Caudate nucleus (tissue), 63 donors: ENCODE measurements at places on chromosomes 5 and 9.
A peak's percentile ranks its signal among the peaks of the same experiment; 100 is the strongest.

GRCh38 chr9:123368023-123368422 lies 12.0 kb downstream of the CRB2 start:
- DNase-seq: no peak

DNA sequence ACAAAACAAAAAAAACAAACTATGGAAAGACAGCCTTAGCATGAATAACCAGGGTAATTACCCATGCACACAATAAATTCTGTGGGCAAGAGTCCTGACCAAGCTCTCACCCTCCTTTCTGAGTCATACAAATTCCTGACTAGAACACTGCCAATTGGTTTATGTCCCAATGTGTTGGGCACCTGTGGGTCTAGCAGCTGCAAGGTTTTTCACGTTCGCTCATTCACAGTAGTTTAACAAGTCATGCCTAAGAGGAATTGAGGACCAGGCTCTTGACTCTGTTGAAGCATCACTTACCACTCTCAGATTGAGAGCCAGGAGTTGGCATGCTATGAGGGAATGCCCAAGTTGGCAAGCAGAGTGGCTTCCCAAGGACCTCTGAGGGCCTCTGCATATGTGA lies 205.5 kb upstream of the SLC24A2 start:
- no peak for DNase-seq

DNA sequence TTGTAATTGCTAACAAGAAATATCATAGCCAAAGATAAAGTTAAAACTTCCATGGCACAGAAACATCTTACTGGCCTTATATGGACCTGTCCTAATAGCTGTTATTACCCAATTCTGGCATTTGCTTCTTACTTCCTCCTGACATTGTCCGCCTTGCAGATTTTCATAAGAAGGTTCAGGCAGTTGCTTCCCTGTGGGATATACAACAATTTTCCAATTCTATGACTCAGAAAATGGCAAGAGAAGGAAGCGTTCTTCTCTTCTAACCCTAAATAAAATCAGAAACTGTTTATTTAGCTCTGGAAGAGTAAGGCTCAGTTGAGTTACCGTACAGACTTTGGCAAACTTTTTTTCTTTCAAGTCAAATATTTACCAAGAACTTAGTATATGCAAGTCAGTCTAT lies 1.7 kb downstream of the PRKAA1 start:
- no peak for DNase-seq

GRCh38 chr5:166050531-166050930 lies 2240.9 kb upstream of the WWC1 start:
- no peak for DNase-seq

GRCh38 chr5:138482638-138483037 lies 17.4 kb downstream of the EGR1 start:
- DNase-seq: no peak

- DNase-seq: no peak
Observed at GRCh38 chr5:134659456-134659855, 10.9 kb downstream of the SEC24A start.

GRCh38 chr5:160961038-160961437 lies 109.0 kb upstream of the ATP10B start:
- no peak for DNase-seq

DNA sequence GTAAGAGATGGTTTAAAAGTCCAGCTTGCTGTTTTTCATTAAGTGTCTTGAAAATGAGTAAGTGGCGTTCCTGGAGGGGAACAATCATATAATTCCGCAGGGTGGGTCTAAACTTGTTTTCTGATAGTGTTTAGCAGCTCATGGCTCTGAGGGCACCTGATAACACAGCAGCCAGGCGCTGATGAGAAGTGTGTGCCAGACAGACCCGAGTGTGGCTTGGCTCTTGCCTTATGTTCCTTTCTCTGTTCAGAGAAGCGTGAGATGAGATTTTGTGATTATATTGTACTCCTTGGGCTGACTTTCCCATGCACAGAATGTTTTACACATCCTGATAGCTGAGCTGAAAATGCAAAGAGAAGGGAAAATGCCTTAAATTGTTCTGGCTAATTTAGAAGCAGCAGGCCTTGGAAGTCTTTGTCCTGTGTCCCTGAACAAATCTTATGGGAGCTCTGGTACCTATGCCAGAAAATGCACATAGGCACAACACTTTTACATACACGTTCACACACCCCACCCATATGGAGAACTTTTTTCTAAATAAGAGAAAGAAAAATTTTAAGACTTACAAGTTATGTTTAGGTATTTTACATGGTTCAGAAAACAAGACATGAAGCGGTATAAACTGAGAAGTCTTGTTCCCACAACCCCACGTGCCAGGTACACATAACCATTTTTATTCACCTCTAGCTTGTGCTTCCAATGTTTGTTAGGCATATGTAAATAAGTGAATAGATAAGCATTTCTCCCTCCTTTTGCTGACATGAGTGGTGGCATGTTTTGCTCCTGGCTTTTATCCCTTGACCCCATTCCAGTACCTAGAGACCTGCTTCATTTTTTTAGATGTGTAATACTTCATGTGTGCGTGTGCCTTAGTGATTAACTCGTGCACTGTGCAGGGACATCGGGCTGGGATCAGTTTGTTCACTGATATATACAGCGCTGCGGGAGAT lies 152.2 kb upstream of the OTULINL start:
- DNase-seq: no peak

- DNase-seq: no peak
Observed at GRCh38 chr5:149799965-149800516, 69.9 kb downstream of the PPARGC1B start.

DNA sequence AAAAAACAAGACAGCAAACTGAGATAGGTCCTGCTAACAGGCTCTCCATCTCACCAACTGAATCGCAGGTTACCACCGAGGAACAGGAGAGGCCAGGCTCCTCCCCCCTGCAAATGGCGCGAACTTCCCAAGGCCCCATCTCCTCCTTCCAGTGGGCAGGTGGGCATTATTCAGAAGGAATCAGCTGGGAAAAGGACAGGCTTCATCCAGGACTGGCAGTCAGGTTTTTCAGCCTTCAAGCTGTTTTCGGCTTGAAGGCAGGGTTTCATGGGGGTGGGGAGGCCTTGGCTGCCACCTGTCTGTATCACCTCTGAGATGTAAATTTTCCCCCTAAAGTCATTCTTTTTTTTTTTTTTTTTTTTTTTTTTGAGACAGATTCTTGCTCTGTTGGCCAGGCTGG lies 79.4 kb downstream of the SFXN1 start:
- no peak for DNase-seq

DNA sequence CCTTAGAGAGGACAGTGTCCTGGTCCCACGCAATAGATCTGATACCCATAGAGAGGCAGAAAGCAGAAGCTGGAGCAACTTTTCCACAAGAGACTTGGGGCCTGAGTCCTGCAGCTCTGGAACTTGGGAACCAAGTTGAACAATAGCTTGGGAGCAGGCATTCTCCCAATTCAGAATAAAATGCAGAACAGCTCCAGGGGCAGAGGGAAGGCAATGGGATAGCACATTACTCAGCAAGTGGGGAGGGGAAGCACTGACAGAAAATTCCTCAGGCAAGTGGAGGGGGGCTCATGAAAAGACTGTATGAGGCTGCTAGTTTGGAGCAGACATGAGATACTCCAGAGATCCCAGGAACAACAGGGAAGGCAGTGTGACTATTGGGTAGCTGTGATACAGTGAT lies 513.6 kb downstream of the HINT1 start:
- no peak for DNase-seq

- DNase-seq: no peak
Observed at GRCh38 chr9:79210541-79211243, 361.1 kb upstream of the TLE4 start.

DNA sequence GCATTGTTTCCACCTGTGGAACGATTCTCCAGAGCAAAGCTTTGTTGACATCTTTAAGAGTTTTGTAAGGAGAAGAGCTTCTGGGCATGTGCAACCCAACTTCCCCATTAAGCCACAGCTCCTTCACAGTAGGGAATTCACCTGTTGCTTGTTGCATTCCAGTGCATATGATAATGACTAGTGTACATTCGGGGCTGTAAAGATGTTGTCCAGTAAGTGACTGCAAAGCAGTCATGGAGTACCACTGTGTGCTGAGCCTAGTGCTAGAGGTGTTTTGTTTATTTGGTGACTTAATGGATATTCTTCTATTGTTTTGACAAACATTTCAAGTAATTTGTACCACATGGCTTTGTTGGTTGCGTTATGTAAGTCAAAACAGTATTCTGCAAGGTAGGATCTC lies 12.8 kb downstream of the UGCG start:
- DNase-seq: no peak

DNA sequence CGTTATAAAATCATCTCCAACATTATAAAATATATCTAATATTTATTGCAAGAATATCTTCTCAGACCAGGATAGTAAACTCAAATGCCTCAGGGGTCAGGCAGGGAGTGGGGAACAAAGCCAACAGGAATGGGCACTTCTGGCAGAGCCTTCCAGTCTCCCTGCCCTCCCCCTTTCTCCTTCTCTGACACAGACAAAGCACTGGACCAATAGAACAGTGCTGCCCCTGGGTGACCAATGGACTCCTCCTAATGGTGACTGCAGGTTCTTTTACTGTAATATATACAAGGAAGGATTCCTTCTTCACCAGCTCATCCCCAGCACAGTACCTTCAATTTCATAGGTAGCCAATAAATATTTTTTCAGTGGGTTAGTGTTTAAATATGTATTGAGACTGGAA lies 31.1 kb upstream of the MAMDC2 start:
- no peak for DNase-seq

DNA sequence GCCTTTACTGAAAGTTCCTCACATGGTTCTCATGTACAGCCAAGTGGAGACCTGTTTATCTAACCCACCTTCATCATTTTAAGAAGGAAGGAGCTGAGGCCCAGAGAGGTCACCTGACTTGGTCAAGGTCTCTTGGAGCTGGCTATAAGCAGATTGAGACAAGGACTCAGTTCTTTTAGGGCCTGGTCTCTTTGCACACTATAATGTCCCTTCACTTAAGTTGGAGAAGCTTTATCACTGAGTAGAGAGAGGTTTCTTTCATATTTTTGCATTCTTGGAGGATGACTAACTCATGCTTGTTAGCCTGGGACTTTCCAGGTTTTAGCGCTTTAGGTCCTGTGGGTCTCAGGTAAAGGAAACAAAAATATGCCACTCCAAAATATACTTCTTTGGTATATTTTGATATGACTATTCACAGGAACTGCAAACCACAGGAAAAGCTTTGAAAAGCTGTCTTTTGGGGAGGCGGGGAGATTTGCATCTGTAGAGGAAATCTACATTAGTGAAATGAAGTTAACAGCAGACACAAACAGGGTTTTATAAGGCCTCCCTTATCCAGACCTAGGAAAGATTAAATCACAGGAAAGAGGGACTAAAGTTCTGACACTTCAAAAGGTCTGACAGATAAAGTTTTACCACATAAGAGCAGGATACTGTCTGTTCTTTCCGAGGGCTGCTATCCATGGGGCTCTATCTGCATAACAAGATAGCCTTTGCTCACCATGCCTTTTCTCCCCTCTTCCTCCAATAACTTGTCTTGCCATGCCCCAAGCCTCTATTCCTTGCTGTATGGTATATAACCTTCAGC lies 95.8 kb upstream of the ANKRD55 start:
- no peak for DNase-seq

DNA sequence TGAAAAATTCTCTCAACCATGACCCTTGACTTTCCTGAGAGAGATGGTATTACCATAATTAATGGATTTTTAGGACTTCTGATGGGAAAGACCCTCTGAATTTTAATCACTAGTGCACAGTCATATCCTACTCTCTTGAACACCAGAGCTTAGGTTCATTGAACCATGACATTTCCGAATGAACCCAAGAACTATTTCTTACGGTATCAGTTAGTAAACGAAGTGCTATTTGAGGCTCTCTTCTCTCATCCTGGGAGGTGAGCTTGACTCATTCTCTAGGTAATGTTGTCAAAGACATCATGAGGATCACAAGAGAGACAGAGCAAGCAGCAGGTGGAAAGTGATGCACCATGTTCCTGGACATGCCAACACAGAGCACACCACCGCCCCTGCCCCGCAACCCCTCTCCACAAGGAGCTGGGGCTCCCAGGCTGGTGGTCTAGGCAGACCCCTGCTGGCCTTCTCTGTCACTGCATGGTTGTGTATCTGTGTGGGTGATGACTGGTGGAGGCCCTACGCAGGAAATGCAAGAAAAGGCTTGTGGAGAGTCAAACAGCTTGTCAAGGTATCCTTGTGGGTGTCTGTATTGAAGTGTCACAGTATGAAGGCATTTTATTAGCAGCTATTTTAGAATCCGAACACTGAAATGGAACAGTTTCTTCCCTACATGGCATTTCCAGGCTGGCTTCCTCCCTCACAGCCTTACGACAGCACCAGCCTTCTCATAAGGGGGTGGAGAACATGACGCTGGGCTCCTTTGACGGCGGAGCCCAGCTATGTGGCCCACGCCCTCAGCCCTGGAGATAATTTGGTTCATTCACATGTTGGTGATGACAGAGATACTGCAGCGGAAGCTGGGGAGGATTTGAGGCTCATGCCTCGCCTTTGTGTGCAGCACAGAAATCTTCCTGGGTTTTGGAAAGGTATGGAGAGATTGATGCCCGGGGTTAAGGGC lies 297.6 kb downstream of the NTRK2 start:
- peak; percentile 23 for DNase-seq

DNA sequence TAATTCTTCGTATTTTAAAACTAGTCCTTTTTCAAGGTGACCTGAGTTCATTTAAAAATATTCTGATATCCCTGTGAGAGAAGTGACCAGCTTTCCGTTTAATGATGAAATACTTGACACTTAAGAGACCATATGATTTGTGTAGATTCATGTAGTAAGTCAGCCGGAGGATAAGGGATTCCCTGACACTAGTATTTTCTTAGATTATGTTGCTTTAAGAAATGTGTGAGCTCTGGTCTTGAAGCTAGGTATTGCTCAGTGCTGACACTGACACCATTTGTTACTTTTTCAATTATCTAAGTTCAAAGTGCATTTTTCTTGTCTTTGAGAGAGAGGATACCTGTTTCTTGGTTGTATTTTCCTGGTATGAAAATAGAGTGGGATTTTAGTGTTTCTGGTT lies 4.2 kb downstream of the NIPBL start:
- no peak for DNase-seq

GRCh38 chr5:156153602-156154001 lies 173.4 kb upstream of the SGCD start:
- DNase-seq: no peak

- no peak for DNase-seq
Observed at GRCh38 chr5:73417303-73418034, 31.1 kb downstream of the FOXD1 start.

- DNase-seq: no peak
Observed at GRCh38 chr9:16585591-16585990, 284.9 kb downstream of the BNC2 start.

DNA sequence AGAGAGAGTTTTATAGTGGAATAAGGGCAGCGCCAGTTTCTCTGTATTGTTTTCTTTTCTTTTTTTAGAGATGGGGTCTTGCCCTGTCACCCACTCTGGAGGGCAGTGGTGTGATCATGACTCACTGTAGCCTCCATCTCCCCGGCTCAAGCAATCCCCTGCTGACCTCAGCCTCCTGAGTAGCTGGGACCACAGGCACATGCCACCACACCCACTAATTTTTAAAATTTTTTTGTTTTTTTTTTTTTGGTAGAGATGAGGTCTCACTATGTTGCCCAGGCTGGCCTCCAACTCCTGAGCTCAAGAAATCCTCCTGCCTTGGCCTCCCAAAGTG lies 119.0 kb downstream of the PIK3R1 start:
- DNase-seq: no peak
